IgD-negative memory B cell (primary cell): ENCODE measurements at places on chromosomes 12 and 14. TPM values are rescaled to one million over a fixed set of nuclear protein-coding genes. Genes with fewer than 3 reads are reported as not detected.

SYNE3 gene
- polyA plus RNA-seq, result 8.8 TPM

EIF2S3B gene
- polyA plus RNA-seq, result 0.41 TPM

SENP1 gene
- polyA plus RNA-seq, result 12.6 TPM

SPIC gene
- not detected for polyA plus RNA-seq

PAPLN gene
- polyA plus RNA-seq, result 0.55 TPM

CD4 gene
- 6.6 TPM for polyA plus RNA-seq

CCDC184 gene
- polyA plus RNA-seq, result 0.31 TPM

NYNRIN gene
- polyA plus RNA-seq, result not detected

EMP1 gene
- polyA plus RNA-seq, result not detected

RBP5 gene
- polyA plus RNA-seq, result not detected
